ENCODE measurements at places on chromosomes 3 and 15.

GRCh38 chr3:150588027-150588830, 14.9 kb upstream of the SELENOT start:
- DNase-seq, result no peak

- no peak for DNase-seq
Measured at GRCh38 chr3:116643001-116643400, 66.6 kb upstream of the TUSC7 start.

DNA sequence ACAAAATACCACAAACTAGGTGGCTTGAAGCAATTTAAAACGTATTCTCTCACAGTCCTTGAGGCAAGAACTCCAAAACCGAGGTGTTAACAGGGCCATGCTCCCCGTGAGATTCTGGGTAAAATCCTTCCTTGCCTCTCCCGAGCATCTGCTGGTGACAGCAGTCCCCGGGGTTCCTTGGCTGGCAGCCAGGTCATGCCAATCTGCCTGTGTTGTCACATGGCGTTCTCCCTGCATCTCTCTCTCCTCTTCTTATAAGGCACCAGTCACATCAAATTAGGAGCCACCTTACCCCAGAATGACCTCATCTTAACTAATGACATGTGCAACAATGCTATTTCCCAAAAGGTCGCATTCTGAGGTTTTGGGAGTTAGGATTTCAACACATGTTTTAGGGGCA, 26.3 kb upstream of the LRRN1 start:
- DNase-seq, result no peak

DNA sequence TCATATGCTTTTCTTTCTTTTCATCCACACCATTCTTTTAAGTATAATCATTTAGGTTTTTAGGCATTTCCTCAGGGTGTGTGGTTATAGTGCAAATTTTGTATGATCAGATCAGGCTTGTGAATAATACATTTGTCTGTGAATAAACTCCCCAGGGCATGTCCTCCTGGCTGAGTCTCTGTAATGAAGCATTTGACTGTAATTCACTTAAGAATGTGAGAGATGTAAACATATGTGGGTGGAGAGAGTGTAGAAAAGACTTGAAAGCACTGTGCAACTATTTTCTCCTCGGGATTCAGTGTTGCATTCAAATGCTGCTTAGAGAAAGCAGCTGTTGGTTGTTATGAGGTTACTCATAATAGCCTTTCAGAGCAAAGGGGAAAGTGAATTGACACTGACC, 996.5 kb downstream of the TUSC7 start:
- DNase-seq, result no peak

- no peak for DNase-seq
Measured at GRCh38 chr15:48696627-48697312, 51.3 kb upstream of the FBN1 start.

GRCh38 chr3:114290911-114291901, 2.6 kb upstream of the TIGIT start:
- peak; percentile 27 for DNase-seq

GRCh38 chr15:56821721-56822425, 88.6 kb upstream of the ZNF280D start:
- DNase-seq, result peak; percentile 6

- no peak for DNase-seq
Measured at GRCh38 chr3:57030721-57031120, 29.7 kb upstream of the SPATA12 start.

DNA sequence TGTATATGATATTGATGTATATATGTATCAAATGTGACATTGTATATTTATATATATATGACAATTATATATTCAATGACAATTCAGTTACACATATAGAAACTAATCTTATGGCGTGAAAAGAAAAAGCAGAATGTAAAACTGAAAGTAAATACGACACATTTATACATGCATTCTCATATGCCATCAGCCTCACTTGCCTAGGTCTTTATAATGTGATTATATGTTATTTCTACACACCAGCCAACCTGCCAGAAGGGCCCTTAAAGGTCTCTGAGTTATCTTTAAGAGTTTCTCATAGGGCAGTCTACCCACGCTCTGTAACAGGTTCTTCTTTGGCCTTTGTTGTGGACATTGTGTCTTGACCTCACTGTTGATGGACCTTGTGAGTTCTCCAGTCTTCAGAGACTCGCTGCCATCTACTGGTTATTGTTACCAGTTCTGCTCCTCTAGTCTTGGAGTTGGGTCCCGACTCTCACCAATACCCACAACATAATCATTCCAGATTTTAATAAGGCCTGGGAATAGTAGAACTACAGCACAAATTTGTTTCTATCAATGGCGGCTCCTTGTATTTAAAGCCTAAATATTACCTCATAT, 371.5 kb upstream of the GOLIM4 start:
- DNase-seq, result no peak

- DNase-seq, result no peak
Measured at GRCh38 chr3:100746092-100746491, 36.8 kb downstream of the TFG start.

GRCh38 chr15:86446253-86446640, 366.6 kb downstream of the AGBL1 start:
- no peak for DNase-seq

DNA sequence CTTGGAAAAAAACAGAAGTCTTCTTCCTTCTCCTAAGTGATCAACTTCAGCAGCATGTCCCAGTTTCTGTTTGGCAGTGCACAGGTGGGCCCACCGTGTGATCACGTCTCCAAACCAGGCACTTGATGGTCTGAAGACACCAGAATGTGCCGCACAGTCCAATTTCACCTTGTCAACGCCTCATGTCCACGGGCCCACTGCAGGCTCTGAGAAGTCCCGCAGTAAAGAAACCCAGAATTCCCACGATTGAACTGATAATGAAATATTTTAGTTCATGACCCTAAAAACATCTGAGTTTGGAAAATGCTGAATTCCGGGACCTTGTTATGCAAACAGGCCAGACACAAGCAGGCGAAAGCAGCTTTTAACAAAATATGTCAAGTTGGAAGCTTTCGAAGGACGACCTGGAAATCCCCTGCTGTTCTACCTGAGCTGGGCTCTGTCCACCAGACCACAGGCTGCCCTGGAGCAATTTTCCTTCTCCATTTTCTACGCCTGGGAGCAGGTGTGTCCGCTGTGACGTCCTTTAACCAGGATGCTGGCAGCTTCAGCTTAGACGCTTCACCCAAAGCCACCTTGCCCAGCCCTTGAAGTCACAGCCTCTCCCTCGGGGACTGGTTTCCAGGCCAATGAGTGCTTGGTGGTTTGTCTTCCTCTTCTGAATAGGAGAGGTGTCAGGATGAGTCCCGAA, 167.8 kb upstream of the IQSEC1 start:
- no peak for DNase-seq

- no peak for DNase-seq
Measured at GRCh38 chr3:123390865-123391600, 57.9 kb downstream of the ADCY5 start.

- DNase-seq, result no peak
Measured at GRCh38 chr3:155079746-155080487, at the start of gene MME. Gene MME, plus strand, starts transcription at chr3:155080319. Its CDS starts 3,849 bp downstream, at chr3:155084168.

DNA sequence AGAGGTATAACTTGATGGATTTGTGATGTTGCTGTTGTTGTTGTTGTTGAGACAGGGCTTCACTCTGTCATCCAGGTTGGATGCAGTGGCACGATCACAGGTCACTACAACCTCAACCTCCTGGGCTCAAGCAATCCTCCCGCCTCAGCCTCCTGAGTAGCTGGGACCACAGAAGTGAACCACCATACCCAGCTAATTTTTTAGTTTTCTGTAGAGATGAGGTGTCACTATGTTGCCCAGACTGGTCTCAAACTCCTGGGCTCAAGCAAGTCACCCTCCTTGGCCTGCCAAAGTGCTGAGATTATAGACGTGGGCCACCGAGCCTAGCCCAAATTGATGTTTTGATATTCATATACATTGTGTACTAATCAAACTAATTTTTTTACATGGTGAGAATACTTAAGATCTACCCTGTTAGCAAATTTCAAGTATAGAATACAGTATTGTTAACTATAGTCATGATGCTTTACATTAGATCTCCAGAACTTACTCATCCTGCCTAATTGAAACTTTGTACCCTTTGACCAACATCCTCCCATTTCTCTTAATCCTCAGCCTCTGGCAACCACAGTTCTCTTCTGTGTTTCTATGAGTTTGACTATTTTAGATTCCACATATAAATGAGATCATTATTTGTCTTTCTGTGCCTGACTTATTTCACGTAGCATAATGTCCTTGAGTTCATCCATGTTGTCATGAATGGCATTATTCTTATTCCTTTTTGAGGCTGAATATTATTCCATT, 23.2 kb downstream of the LMCD1 start:
- no peak for DNase-seq

- DNase-seq, result no peak
Measured at GRCh38 chr3:108060331-108060730, 30.5 kb downstream of the CD47 start.
